ENCODE measurements at places on chromosomes 7 and 10. TPM values are rescaled to one million over a fixed set of nuclear protein-coding genes. Genes with fewer than 3 reads are reported as not detected.
A peak's percentile ranks its signal among the peaks of the same experiment; 100 is the strongest.

KCNMA1 gene
- 18.2 TPM for total RNA-seq

SPDYE5 gene
- total RNA-seq = 0.04 TPM

GRCh38 chr7:74579800-74580685 is 77.5 kb upstream of the GTF2I start:
- peaks cover 17% of the 10 kb centered on the region for H3K36me3 ChIP-seq
- no peaks in the 10 kb centered on the region for H3K27me3 ChIP-seq
- H3K4me3 ChIP-seq = no peak overlapping the region
- H3K27ac ChIP-seq = no peak overlapping the region
- H3K4me1 ChIP-seq = no peaks in the 10 kb centered on the region

OPTN gene
- total RNA-seq = 19.7 TPM

GRCh38 chr10:97714401-97715258 is 1.1 kb downstream of the MARVELD1 start:
- H3K27me3 ChIP-seq = no peaks in the 10 kb centered on the region
- peaks cover 46% of the 10 kb centered on the region for H3K4me1 ChIP-seq
- peak overlapping the region; percentile 67 for H3K4me3 ChIP-seq
- peak; percentile 96 for DNase-seq
- peak overlapping the region; percentile 89 for H3K27ac ChIP-seq
- H3K36me3 ChIP-seq = peaks cover 28% of the 10 kb centered on the region

DNA sequence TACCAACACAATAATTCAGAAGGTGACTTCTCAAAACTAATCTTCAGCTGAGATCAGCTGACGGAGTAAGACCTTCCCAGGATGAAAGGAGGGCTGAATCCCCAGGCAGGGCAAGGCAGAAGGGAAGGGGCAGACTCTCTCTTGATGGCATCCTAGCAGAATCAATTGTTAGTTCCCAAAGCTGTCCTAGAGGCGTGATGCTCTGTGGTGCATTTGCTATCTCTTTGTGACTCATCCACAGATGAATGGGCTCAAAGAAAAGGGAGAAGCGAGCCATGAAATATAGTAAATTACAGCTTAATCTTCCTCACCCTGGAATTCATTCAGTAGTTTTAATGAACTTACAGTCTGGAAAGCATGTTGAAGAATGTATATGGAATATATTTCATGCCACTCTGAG is 37.2 kb downstream of the PDE1C start:
- DNase-seq = no peak
- H3K27ac ChIP-seq = no peak overlapping the region
- H3K4me3 ChIP-seq = no peak overlapping the region

DNA sequence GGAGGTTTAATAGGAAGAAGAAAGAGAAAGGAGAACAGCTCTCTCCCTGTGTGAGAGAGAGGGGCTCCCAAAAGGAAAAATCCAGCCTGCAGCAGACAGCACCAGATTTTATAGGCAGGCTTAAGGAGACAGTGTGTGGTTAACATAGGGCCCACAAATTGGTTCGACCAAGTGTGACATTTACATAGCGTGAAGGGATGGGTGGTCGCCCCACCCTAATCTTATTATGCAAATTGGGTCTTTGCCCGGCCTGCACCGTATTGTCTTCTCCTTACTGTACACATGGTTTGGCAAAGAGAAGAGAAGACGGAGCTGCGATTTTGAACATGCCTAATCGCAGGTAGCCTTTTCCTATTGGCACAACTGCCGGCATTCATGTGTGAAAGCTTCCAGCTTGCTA is 756.3 kb downstream of the NXPH1 start:
- no peaks in the 10 kb centered on the region for H3K27me3 ChIP-seq
- no peak for DNase-seq
- H3K36me3 ChIP-seq = no peaks in the 10 kb centered on the region
- no peak overlapping the region for H3K4me3 ChIP-seq

DNA sequence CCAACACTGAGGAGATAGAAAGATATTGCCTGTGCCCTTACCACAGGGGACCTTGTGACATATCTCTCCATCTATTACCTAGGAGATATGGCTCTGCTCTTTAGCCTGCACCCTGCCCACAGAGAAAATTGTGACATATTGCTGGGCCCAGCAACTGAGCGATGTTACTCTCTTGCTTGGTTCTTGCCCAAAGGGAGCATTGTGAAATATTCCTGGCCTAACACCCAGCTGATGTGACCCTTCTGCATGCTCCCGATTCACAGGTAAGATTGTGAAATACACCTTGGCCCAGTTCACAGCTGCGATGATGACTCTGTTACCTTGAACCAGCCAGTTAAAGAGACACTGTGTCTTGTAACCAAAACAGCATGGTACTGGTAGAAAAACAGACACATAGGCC is 37.2 kb upstream of the ZNF107 start:
- no peaks in the 10 kb centered on the region for H3K27me3 ChIP-seq
- H3K4me1 ChIP-seq = no peaks in the 10 kb centered on the region
- H3K36me3 ChIP-seq = no peaks in the 10 kb centered on the region
- DNase-seq = no peak
- no peak overlapping the region for H3K4me3 ChIP-seq

Data from muscle of leg (tissue), 16 donors.